ENCODE measurements at places on chromosomes 2 and 18.
A peak's percentile ranks its signal among the peaks of the same experiment; 100 is the strongest.

DNA sequence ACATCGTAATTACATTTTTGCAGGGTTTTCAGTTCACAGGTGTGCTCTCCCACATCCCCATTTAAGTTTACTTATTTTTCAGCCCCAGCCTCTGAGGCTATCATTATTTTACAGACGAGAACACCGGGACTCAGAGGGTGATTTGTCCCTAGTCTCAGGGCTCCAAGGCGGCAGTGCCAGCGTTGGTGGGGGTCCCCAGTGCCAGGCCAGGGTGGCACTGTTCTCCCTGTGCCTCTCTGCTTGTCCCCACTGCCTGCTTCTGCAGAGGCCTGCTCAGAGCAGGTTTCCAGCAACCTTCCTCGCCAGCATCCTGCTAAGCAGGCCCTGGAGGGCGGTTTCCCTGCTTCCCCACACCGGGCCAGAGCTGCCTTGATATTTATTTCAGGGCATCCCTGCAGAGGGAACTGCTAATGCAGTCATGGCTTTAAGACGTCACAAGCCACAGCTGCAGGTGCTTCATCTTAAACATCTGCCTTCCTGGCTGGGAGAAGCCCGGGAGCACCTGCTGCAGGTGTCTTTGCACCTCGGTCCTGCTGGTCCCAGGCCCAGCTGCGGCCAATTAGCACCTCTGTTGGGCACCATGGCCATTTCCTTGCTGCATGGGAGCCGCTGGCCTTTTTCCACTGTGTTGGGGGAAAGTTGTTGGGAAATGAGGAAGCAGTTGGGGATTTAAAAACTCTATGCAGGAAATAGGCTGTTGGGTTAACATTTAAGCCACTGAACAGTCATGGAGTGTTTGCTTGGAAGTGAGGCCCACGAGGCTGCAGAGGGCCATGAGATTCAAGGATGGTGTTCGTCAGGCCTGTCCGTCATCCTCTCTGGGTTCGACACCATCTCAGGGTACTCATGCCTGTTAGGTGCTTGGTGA lies 22.8 kb downstream of the HPCAL1 start:
- DNase-seq = no peak

- DNase-seq = no peak
Measured at GRCh38 chr2:68730828-68731227, 3.8 kb upstream of the ARHGAP25 start.

GRCh38 chr18:23885750-23886149 lies 128.8 kb upstream of the TTC39C start:
- DNase-seq = no peak

DNA sequence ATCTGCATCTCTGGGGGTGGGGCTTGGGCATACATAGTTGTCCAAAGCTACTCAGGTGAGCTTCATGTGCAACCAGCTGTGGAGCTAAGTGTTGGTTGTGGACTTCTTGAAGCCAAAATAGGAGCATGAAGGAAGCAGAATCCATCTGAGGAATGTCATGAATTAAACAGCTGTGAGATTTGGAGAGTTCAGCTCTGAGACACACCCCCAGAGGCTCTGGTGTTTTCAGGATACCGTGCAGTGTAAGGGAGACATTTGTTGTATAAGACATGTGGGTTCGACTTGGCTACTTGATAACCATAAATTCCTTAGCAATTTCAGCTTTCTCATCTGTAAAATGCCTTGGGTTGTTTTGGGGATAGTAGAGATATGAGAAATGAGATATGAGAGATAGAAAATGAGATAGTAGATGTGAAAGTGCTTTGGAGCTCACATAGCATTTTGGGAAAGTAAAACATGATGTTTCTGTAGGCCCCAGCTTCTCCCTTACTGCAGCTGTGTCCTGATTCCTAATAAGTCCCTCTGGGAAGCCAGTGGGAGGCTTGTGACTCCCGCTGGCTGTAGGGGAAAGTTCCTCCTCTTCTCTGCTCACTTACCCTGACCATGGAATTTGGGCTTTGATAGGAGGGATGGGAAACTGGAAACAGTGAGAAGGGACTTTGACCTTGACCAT lies 50.0 kb downstream of the DPYSL5 start:
- no peak for DNase-seq

DNA sequence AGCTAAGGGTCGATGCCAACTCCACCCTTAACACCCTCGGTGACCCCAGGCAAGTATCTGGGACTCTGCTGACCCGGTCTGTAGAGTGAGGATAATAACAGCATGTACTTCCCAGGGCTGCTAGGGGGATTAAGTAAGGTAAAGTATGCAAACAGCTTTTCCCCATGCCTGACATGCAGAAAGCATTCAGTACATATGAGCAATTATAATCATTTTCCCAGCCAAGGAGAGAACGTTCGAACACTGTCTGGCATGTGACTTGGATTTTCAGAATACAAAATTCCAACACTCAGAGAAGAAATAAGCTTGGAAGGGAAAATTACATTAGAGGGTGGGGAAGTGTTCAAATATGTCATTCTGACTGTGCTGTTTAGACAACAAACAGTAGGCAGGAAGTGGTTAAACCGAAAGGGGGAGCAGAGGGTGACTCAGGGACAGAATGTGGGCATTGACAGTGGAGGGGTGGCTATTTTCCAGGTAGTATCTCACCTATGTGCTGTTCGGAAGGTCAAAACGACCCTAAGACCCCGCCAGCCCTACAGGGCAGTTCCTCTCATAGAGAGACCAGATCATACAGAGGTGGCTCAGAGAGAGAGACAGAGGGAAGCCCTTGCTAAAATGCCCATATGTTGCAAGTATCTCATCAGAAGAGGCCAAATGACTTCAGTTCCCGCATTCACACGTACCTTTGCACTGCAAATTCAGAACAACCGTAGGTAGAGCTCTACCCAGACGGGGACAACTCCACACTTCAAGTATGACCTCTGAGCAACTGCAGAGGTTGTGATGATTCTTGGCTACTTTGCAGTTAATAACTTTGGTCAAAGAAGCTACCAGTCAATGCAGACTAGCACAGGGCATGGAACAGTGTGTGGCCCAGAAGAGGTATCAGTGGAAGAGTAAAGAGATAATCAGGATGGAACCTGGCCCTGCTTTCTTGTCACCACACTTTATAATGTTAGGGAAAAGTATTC lies 14.8 kb downstream of the ASPRV1 start:
- peak; percentile 33 for DNase-seq

DNA sequence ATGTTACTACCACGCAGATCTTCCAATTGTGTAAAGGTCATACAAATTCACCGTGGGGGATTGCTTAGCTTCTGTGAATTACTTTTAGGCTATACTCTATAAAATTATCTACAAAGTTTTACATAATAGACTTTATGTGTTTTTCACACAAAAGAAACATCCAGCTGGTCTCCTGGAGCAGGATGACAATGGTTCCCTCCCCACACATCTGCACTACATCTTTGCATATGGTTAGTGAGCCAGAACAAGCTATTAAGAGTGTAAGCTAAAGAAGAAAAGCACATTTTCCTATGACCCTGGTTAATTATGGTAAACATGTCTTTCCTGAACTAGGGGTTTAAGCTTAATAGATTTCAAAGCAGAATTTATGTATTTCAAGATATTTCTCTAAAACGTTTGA lies 295.1 kb downstream of the ASXL3 start:
- DNase-seq = no peak

DNA sequence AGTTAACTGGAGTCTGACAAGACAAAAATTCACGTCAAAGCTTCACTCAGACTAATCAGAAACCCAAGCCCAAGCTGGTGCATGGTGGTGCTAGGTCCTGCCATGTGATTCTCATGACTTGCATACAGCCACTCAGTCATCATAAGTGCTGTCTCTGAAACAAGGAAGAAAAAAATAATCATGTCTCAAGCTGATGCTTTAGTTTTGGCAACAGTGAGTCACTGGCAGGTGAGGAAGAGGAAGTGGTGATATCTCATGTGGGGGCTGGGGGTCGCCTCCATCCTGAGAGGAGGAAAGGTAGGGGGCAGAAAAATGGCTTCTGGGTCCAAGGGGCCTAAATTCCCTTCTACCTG lies 136.3 kb downstream of the TMEM163 start:
- no peak for DNase-seq

- DNase-seq = no peak
Measured at GRCh38 chr2:217090884-217091283, 231.0 kb upstream of the TNP1 start.

- DNase-seq = no peak
Measured at GRCh38 chr18:78183815-78184214, 795.8 kb upstream of the SALL3 start.

GRCh38 chr2:96551605-96552314 lies 15.2 kb downstream of the ARID5A start:
- DNase-seq = no peak

- no peak for DNase-seq
Measured at GRCh38 chr2:207067473-207067872, 98.3 kb downstream of the KLF7 start.

DNA sequence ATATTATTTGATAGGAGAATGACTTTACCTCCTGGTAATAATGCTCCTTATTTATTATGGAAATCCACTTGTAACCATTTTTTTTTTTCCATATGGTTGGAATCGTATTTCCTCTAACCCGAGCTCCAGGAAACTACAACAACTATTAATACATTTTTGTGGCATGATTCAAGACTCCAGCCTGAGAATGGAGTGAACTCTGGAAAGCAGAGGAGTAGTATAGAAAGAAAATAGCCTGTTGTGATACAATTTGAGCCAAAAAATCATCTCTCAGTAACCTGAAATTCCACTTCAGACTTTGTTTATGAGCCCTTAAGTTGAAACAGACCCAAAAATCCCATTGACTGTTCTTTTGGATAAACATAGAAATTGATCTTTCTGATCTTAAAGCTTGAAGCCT lies 921.1 kb downstream of the SOCS6 start:
- no peak for DNase-seq

GRCh38 chr18:21177822-21178221 lies 64.2 kb upstream of the GREB1L start:
- DNase-seq = no peak

- DNase-seq = peak; percentile 19
Measured at GRCh38 chr2:187078297-187078696, 229.3 kb upstream of the ZSWIM2 start.

DNA sequence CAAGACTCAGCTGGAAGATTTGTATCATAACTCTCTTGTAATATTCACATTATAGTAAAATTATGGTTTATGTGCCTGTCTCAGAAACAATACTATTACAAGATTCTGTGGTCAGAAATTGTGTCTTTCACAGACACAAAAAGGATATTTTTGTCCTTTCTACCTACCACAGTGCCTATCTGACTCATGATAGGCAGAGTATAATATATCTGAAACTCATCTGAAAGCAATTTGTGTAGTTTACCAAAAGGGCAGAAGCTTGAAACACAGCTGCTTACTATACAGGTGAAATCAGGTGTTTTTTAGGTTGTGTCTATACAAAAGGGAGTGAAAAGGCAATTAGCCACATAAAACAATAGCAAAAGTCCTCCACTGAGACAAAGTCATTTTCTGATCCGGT lies 10.9 kb downstream of the TMEM200C start:
- no peak for DNase-seq

- no peak for DNase-seq
Measured at GRCh38 chr2:150931451-150931850, 330.2 kb downstream of the RBM43 start.

GRCh38 chr2:196205881-196206435 lies 34.6 kb upstream of the STK17B start:
- DNase-seq = no peak

DNA sequence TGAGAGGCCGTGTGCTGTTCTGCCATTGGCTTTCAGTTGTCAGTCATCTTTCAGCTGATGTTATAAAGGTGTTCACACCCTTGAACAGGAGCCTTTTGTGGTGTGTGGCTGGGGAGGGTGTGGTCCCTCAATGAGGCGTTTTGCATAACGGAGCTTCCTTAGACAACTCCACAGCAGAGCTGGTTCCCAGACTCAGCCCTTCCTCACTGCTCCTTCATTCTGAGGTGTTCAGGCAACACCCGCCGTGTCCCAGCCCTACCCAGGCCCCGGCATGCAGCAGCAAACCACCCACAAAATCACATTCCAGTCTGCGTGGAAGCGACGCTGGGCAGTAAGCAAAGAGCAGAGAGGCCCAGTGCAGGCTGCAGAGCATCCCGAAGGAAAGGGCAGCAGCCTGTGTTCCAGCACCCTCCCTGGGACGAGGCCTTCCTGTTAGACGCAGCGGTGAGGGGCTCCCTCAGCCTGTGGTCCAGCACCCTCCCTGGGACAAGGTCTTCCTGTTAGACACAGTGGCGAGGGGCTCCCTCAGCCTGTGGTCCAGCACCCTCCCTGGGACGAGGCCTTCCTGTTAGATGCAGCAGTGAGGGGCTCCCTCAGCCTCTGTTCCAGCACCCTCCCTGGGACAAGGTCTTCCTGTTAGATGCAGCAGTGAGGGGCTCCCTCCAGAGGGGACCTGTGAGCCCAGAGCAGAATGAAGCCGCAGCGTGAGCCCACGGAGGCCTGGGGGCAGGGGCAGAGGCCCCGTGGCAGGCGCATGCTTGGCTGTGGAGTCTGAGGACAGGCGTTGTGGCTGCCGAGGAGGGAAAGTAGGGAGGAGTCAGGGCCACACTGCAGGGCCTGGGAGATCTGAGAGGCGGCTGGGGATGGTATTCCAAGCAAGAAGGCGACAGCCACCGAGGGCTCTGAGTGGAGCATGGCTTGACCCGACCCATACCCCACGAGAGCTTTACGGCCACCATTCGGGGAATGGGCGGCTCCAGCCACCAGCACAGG lies 201.8 kb upstream of the HDAC4 start:
- DNase-seq = no peak

DNA sequence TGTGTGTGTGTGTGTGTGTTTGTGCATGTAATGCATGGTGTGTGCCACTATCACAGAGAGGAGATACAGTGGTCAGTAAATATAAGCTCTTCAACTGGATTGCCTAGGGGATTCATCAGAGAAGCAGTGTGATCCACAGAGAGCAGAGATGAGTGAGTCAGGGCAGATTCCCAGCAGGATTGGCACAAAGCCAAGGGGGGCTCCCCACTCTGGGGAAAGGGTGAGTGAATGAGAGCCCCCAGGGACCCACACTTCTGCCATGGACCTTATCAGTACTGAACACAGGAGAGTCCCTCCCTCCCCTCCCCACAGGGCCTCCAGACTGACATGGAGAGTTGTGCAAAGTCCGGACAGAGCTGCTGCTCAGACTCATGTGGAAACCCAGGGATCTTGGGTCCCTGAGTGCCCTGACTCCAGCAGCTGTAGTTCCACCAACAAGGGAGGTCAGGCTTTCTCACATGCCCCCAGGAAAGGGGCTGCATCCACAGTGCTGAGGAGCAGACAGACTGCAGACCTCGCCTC lies 748.8 kb downstream of the NR4A2 start:
- no peak for DNase-seq

DNA sequence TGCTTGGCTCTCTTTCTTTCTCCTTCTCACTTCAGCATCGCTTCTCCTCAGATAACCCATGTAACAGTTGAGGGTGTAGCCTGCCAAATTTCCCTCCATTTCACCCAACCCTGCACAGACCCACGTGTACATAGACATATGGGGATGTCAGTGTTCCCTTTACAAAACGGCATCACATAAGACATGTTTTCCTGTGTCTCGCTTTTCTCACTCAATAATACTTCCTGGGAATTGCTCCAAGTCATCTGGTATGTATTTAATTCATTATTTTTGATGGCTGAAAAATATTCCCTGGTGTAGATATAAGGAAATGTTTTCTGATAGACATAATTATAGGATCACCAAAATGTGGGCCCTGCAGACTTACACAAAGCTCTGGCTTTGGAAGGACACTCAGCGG lies 176.8 kb downstream of the LOXHD1 start:
- DNase-seq = no peak

- peak; percentile 52 for DNase-seq
Measured at GRCh38 chr2:98601532-98602132, 6.7 kb downstream of the COA5 start.

Data from RCC 7860 (cell line).